ENCODE measurements at places on chromosomes 11 and 22. TPM values are rescaled to one million over a fixed set of nuclear protein-coding genes. Genes with fewer than 3 reads are reported as not detected.

- no peak for DNase-seq
These were observed 4.0 kb upstream of the SCN4B start for GRCh38 chr11:118156531-118157185.

- no peak for DNase-seq
These were observed 306.3 kb upstream of the ANO3 start for GRCh38 chr11:26025676-26026075.

Gene CHRNA10
- 1.3 TPM for total RNA-seq

DNA sequence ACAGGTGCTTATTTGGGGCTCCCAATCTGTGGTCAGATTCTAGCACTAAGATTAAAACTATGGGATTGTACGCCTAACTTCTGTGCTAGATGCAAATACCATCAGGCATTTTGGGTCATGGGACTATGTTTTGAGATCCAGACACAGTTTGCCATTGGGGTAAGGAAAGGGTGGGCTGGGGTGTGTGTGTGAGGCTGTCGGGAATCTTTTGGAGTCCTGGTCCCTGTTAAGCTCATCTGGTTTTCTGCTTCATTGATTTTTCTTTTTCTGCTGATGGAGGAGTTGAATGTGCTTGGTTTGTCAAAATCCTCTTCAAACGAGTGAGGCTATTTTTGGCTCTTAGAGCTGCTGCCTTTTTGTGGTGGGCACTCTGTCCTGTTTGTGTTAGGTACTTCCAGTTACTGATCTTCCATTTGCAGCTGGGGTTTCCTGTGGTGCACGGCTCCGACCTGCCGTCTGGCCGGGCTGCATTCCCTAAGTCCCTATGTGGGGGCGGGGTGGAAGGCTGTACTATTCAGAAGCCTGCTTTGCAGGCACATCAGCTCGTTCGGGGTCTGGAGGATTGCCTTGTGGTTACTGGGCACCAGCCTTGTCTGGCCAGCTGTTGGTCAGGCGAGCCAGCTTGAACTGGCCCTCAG lies 2.9 kb downstream of the BCR start:
- no peak for DNase-seq

Gene CKAP5
- total RNA-seq = 54.4 TPM

DNA sequence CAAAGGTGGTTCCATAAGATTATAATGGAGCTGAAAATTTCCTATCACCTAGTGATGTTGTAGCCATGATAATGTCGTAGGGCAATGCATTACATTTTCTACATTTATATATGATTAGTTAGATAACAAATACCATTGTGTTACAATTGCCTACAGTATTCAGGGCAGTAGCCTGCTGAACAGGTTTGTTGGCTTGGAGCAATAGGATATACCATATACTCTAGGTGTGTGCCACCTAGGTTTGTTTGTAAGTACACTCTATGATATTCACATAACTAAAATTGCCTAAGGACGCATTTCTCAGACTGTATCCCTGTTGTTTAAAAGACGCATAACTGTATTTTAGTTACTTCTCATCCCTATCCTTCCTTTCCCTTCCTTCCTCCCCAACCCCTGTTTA lies 13.6 kb downstream of the PLEKHB1 start:
- no peak for DNase-seq

Gene OAF
- total RNA-seq = 68.4 TPM

DNA sequence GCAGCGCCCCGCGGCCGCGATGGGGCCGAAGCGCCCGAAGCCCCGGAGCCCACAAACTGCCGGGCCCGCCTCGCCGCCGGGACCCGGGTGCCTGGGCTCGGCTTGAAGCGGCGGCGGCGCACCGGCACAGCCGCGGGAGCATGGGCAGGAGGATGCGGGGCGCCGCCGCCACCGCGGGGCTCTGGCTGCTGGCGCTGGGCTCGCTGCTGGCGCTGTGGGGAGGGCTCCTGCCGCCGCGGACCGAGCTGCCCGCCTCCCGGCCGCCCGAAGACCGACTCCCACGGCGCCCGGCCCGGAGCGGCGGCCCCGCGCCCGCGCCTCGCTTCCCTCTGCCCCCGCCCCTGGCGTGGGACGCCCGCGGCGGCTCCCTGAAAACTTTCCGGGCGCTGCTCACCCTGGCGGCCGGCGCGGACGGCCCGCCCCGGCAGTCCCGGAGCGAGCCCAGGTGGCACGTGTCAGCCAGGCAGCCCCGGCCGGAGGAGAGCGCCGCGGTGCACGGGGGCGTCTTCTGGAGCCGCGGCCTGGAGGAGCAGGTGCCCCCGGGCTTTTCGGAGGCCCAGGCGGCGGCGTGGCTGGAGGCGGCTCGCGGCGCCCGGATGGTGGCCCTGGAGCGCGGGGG lies 346 bp downstream of the FJX1 start:
- no peak for DNase-seq

GRCh38 chr11:104464691-104465090 lies 300.7 kb upstream of the PDGFD start:
- no peak for DNase-seq

DNA sequence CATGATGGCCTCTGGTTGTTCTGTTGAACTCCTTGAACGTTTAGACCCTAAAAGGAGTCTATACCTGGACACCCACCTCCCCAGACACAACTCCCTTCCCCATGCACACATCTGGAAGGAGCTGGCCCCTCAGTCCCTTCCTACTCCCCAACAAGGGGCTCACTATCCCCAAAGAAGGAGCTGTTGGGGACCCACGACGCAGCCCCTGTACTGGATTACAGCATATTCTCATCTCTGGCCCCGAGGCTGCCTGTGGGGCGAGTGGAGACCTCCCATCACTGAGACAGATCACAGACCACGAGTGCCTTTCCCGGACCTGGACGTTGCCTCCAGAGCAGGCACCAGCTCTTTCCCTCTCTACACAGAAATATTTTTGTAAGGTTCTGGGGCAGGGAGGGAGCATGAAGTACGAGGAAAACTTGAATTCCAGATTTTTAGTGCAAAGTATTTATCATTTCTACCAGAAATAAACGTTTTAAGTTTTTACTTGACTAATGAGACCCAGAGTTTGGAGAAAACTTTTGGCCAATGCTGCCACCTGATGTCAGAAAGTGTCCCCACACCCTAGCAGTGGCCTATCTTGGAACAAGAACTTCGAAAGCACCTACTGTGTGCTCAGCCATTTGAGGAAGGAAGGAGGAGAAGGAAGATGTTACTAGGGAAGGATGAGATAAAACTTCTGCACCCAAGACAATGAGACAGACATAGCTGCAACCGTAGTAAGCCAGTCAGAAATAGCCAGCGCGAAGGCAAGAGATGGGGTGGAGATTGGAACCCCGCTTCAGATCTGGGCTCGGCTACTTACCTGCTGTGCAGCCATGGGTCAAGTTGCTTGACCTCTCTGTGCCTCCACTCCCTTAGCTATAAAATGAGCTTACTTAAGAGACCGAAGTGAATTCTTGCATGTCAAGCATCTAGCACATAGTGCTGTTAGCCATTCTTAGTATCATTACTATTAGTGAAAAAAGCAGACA lies 10.2 kb upstream of the POU2F3 start:
- no peak for DNase-seq

Gene PRAME
- not detected for total RNA-seq

DNA sequence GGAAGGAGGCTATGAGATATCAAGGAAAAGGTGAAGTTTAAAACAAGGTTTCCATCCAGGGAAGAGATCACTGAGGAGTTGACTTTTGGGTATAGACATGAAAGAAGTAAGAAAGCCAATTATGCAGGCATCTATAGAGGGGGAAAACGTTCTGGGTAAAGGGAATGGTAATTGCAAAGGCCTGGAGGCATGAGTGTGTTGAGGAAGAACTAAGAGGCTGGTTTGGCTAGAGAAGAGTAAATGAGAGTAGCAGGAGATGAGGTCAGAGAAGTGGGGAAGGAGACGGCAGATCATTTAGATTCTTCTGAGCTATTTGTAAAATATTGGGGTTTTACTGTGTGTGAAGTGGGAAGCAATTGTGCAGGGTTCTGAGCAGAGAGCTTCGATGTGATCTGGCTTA lies 7.6 kb downstream of the ENDOD1 start:
- no peak for DNase-seq

DNA sequence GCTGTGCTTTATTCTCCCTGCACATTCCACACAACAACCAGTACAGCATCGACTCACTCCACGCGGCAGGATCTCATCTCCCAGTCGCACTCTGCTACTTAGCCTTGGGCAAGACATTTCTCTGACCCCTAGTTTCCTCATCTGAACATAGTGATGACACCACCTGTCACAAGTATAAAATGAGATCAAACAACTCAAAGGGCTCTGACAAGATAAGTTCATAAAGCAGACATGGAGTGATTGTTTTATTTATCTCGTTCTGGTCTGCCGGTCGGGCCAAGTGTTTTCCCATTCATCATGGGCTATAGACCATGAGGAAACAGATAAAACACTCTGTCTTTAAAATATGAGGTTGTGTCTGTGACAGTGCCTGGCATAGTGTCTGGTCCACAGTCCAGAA lies 35.0 kb downstream of the DSCAML1 start:
- no peak for DNase-seq
